Right cardiac atrium (tissue), 5 donors: ENCODE measurements at places on chromosomes 1 and 21. TPM values are rescaled to one million over a fixed set of nuclear protein-coding genes. Genes with fewer than 3 reads are reported as not detected.

POMGNT1 gene
- 82.7 TPM for total RNA-seq

SLC5A9 gene
- not detected for total RNA-seq

MMEL1 gene
- total RNA-seq = 1.5 TPM

PADI2 gene
- total RNA-seq = 0.68 TPM

KIF17 gene
- 2.6 TPM for total RNA-seq

PRPF38B gene
- 24.7 TPM for total RNA-seq

STUM gene
- total RNA-seq = 0.47 TPM

LRRC7 gene
- 3.4 TPM for total RNA-seq

TNFRSF18 gene
- not detected for total RNA-seq

PLXNA2 gene
- total RNA-seq = 17.1 TPM

MFAP2 gene
- 6.2 TPM for total RNA-seq

SH2D2A gene
- 2.7 TPM for total RNA-seq

WNT9A gene
- 0.60 TPM for total RNA-seq

CLDN14 gene
- not detected for total RNA-seq

RPS27 gene
- 1,449 TPM for total RNA-seq

SERPINC1 gene
- total RNA-seq = 0.45 TPM

ROR1 gene
- 32.5 TPM for total RNA-seq
